Suppressor macrophage treated with lipopolysaccharide for 1 hour (primary cell): ENCODE measurements at places on chromosomes 2 and 18.

DNA sequence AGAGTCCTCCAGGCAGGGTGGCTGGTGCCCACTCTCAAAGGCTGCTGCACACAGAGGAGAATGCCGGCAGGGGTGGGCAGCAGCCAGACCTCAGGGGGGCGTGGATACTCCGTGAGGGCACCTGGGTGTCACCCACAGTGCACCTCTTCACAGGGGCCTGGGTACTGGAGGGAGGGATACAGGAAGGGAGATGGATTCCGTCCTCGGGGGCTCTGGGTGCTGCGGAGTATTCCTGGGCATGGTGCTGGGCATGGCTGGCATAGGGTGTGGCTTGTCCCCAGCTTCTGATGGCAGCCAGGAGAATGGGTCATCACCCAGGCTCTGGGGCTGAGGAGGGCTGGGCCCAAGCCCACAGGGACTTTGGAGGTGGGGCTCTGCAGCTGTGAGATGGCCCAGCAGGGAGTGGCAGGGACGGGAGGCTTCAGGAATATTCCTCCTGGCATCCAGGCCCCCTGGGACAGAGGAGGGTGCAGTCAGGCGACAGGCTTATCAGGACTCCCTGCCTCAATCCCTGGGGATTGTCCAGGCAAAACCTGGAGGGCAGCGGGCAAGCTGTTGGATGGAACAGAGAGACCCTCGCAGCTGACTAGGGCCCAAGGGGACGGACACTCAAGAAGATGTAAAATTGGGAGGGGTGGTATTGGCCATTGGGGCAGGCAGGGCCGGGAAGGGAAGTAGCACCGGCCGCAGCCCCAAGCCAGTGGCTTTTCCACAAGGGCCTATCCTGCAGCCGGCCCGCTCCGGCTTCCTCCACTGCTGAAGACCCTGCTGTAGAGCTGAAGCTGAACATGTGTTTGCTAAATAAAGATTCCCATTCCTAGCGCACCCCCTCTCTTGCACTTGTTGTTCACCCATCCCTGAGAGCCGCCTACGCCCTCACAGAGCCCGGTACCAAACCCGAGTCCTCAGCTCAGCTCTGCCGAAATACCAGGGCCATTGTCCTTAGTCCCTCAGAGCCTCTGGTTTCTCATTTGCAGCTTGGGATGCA is 5.7 kb upstream of the KLHL30 start:
- DNase-seq: no peak

GRCh38 chr2:159427048-159427447 is 140.5 kb upstream of the WDSUB1 start:
- DNase-seq: no peak

- no peak for DNase-seq
Observed at GRCh38 chr2:120766470-120767351, 31.0 kb downstream of the GLI2 start.

GRCh38 chr18:37712776-37713175 is 147.2 kb upstream of the CELF4 start:
- no peak for DNase-seq

DNA sequence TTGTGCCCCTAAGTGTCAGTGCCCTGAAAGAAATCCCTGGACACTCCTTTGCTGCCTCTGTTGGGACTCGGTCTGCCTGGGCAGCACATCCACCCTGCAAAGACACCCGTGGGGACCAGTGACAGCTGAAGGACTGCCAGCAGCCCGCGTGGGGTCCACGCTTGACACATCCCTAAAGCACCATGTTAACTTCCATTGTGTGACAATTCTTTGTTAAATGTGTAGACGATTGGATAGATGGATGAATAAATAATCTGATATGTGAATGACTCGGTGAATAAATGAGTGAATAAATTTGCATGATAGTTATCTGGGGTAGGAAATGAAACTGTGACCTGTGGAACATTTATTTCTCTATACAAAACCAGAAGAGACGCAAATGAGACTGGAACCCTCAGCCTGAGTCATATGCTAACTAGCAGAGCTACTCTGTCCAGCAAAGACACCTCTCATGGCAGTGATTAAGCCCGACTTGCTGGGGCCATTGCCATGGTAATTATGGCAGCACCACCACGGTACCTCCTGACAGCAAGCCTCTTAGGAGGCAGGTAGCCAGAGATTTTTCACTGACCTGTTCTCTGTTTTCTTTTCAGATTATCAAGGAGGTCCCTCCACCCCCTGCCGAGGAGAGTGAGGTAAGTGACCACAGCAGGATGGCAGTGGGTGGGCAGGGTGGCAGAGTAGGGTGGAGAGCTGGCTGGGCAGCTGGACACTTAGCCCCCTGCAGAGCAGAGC is 156.8 kb downstream of the ANTXR1 start:
- DNase-seq: no peak

DNA sequence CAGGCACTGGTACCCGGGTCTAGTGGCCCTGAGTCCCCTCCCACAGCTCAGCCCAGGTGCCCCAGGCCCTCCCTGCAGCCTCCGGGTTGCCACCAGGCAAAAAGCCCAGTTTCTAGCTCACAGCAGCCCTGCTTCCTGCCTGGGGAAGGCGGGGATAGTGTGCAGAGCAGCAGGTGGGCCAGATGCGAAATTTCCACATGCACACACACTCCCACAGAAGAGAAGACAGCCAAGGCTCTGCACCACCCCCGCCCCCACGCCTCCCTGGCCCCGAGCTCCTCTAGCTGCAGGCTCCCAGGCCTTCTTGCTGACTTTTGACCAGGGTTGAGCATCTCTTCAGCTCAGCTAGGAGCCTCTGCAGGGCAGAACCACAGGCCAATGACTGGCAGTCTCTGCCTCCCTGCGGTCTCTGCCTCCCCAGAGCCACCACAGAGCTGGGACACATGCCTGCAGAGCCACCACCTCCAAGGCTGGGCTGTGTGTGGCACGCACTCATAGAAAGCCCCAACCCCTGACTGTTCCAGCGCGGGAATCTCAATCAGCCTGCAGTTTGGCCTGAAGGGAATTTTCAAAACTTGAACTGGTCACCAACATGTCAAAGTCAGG is 7.2 kb downstream of the SLC66A2 start:
- DNase-seq: peak; percentile 62

- DNase-seq: no peak
Observed at GRCh38 chr2:113283704-113284284, 5.1 kb upstream of the PAX8 start.

DNA sequence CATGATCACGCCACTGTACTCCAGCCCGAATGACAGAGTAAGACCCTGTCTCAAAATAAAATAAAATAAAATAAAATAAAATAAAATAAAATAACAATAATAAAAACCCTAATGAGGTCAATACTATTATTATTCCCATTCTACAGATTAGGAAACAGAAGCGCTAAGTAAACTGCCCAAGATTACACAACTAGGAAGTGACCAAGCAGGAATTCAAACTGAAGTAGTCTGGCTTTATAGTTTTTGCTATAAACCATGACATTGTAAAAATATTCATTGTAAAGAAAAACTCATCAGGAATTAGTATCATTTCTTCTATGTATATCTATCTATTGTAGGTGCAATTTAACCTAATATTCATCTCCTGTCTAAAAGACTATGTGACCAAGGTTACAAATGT is 1.2 kb downstream of the PLEKHM3 start:
- DNase-seq: peak; percentile 31

- DNase-seq: no peak
Observed at GRCh38 chr2:178322068-178322467, 127.8 kb downstream of the OSBPL6 start.

DNA sequence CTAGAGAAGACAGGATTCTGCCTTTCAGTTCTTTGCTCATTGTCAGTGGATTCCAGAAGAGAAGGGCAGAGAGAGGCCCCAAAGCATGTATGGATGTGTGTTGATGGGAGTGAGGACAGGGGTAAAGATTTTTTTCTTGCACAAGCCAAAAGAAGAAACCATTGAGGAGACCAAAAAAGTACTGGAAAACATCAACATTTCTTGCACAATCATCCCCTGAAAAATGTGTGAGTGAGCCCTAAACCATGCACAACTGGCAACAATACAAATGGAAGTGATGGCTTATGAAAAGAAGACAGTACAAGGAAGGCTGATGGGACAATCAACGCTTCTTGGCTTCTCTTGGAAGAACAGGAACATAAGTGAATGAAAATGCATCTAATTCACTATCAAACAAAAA is 5.6 kb upstream of the SMAD7 start:
- DNase-seq: no peak

DNA sequence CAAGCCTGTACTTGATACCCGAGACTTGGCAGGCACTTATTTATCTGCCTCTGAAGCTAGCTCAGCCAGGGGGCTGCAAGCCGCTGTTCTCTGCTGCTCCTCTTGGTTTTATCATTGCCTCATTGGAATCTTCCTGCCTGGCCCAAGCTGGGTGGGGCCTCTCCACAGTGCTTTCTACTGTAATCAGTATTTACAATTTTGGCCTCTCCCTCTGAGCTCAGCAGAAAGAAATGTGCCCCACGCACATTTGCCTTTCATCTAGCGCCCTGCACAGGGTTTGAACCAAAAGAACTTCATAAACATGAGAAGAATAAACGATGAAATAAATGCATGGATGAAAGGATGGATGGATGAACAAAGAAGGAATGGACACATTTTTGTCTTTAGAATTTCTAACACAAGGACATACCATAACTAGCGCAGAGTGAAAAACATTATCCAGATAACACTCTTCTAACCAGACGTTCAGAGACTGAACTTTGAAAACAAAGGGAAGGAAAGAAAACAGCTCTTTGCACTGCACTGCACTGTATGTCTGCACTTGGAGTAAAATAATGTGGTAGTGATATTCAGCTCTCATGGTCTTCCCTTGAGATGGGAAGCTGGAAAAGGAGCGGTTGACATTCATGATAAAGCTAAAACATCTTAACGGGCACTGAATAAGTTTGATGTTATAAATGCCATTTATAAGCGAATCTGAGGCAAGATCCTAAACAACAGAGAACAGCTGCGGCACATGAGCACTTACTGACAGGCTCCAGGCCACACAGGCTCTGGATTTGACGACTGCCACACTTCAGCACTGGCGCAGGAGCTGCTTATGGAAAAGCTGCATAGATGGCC is 86.8 kb upstream of the SP3 start:
- DNase-seq: no peak

- DNase-seq: peak; percentile 31
Observed at GRCh38 chr2:197500503-197501131, 438 bp downstream of the HSPE1 start.

GRCh38 chr2:191247381-191248057 is 2.3 kb downstream of the MYO1B start:
- DNase-seq: peak; percentile 89

DNA sequence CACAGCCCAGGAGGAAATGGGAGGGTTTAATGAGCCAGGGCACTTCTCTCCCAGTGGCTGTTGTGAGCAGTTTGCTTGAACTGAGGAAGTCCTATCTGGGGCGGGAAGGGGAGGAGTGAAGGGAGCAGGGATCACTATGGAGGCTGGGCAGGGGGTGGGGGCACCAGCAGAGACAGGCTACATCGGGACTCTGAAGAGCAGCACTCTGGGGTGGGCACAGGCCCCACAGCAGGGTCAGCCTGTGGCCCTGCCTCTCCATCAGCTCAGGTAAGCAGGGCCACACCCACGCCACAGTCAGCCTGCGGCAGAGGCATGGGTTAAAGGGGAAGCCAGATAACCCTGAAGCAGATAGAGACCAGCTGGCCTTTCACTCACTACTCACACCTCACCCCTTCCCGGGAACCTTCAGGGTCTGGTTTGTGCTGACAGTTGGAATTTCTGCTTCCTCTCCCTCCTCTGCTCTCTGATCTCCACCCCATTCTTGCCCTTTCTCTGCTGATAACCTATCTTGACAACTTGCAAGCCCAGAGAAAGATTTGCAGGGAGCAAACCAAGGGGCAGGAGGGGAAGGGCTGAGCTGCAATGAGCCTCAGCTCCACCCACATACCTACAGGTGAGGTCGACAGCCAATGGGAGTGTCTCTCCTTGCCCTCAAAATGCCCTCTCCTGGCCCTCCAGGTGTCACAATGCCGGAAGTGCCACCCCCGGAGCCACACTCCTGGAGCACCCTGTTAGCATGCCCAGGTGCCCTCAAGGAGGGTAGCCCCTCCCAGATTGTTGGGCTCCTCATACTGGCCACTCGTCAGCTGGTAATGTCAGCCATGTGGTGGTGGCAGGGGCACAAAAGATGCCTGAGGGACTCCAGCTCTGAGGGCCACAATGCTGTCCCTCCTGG is 3.7 kb downstream of the SIGLEC15 start:
- DNase-seq: peak; percentile 74

DNA sequence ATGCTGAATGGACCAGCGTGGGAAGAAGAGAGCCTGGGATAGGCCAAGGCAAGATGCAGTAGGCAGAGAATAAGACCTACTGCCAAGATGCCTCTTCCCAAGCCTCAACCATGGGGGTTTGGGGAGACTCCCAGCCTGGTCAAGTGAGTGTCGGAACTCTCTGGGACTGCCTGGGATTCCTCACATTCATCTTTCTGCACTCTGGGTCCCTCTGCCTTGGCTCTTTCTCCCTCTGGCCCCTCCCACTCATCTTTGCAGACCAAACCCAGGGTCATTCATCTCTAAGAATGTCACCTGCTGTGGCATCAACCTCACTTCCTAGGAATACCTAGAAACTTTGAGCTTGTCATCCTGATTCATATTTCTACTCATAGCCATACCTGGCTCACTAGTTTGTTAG is 211.3 kb upstream of the HNRNPA3 start:
- DNase-seq: no peak

DNA sequence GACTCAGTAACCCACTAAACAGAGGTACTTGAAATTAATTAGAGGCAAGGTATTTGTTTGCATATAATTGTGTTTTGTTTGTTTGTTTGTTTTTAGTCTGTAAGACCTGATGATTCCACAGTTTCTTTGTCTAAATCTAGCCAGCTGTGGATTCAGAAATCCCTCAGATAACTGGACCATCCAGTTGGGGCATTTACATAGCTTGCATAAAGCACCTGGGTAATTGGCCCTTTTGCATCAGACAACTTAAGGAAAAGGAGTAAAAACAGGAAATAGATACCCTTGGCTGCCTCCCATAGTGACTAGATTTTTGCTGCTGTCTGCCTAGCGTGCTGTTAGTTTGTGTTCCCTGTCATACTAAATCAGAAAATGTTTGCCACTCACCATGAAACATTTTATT is 46.6 kb upstream of the XIRP2 start:
- DNase-seq: no peak

DNA sequence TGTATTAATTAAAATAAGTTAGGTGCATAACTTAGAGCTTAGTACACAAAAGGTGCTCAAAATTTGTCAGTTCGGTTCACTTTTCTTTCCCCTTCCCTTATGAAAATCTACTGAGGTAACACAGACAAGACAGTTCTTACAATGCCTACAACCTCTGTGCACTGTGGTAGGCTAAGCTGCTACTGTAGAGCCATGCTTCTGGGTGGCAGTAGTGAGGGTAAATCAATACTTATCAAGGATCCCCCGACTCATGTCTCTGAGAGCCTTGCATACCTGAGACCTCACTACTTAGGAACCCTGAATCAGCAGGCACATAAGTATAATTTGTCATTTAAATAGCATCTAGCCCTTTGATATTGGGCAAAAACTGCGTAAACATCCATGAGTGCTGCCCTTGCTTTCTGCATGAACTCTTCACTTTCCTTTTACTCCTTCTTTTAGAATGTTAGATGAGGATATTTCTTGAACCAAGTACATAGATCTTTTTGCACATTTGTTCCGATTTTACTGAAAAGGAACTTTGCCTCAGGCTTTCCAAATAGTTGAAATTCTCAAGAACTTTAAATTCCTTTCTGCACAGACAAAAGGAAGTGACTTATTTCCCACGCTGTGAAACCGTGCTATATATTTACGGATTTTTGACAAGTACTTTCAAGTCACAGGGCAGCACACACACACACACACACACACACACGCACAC is 234.4 kb downstream of the TRIB2 start:
- DNase-seq: peak; percentile 5

GRCh38 chr18:36247036-36247435 is 50.5 kb upstream of the FHOD3 start:
- DNase-seq: no peak

- no peak for DNase-seq
Observed at GRCh38 chr18:34866310-34866709, 156.2 kb downstream of the DTNA start.

GRCh38 chr2:95384854-95385569 is 17.5 kb upstream of the FAHD2A start:
- no peak for DNase-seq
